IPS-NIHi11 (cell line): ENCODE measurements at places on chromosomes 13 and 19.
A peak's percentile ranks its signal among the peaks of the same experiment; 100 is the strongest.

- DNase-seq, result no peak
Measured at GRCh38 chr13:31781064-31781463, 41.7 kb downstream of the RXFP2 start.

DNA sequence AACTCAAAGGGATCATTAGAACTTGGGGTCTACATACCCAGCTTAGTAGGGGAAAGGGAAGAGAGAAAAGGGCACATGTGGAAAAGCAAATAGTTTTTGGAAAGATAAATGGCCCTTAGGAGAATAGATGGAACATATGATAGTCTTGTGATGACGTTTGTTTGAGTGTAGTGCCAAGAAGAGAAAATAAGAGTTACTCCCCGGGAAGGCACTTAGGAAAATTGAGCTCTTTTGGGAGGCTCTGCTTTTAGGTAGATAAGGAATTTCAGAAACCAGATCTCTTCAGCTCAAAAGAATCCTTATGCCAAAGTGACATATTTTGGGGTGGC is 44.8 kb upstream of the SERTM1 start:
- no peak for DNase-seq

- DNase-seq, result no peak
Measured at GRCh38 chr19:43300206-43300605, 30.9 kb upstream of the PSG9 start.

GRCh38 chr13:31049833-31050232 is 111.9 kb downstream of the HSPH1 start:
- no peak for DNase-seq

- DNase-seq, result no peak
Measured at GRCh38 chr13:55783841-55784240, 1356.9 kb upstream of the PRR20A start.

- DNase-seq, result no peak
Measured at GRCh38 chr13:44790289-44790688, 199.0 kb downstream of the NUFIP1 start.

DNA sequence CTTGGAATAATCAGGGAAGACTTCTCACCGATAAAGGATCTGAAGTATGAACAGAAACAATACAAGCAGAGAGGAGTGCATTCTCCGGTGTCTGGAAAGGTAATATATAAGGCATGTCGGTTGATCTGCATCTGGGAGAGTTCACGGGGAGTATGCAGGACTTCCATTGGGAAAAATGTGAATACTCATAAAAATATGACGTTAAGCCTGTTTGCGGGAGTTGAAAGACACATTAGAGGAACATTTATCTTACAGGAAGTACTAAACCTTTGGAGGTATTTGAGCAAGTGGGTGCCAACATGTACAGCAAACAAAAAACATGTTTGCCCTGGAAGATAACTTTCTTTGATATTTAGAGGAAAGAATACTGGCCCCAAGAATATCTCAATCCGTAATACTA is 286.8 kb downstream of the SLITRK6 start:
- DNase-seq, result no peak

DNA sequence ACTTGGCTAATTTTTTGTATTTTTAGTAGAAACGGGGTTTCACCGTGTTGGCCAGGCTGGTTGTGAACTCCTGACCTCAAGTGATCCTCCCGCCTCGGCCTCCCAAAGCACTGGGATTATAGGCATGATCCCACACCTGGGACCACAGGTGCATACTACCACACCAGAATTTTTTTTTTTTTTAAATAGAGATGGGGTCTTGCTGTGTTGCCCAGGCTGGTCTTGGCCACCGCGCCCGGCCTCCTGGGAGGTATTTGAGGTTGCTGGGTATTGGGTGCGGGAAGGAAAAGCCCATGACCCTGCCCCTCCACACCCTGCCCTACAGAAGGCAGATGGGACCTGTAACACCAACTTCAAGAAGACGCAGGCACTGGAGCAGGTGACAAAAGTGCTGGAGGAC is 13.6 kb downstream of the ACTMAP start:
- no peak for DNase-seq

DNA sequence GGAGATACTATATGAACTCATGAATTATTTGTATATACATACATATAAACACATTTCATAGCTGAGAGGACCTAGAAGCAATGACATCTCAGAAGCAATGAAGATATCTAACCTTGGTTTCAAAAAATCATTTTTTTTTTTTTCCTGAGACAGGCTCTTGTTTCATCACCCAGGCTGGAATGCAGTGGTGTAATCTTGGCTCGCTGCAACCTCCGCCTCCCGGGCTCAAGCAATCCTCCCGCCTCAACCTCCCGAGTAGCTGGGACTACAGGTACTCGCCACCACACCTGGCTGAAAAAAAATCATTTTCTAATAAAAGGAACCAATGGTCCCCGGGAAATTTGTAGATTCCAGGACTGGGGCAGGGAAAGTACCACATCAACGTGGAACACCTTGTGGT is 4.0 kb downstream of the ZNF565 start:
- no peak for DNase-seq

DNA sequence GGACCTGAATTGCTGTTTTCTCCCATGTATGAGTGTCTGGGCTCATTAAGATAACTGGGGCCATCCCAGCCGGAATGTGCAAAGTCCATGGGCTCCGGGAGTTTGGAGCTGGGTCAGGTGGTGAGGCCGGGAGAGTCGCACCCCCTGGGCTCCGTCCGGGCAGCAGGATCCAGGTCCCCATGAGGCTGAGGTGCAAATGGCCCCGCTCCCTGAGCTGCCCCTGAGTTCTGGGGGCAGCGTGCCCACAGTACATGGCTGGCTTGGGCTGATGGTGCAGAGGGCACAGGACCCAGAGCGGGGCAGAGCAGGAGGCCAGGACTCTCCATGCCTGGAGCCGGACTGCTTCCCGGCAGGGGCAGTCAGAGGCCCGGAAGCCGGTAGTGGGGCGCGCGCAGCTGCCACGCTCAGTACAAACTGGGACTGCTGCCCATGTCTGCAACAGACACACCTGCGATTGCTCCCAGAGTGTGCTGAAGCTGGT is 136.0 kb downstream of the KDM4B start:
- no peak for DNase-seq

GRCh38 chr13:105914291-105915036 is 621.0 kb downstream of the EFNB2 start:
- no peak for DNase-seq

- DNase-seq, result no peak
Measured at GRCh38 chr13:50494138-50494537, 349.4 kb downstream of the DLEU7 start.

DNA sequence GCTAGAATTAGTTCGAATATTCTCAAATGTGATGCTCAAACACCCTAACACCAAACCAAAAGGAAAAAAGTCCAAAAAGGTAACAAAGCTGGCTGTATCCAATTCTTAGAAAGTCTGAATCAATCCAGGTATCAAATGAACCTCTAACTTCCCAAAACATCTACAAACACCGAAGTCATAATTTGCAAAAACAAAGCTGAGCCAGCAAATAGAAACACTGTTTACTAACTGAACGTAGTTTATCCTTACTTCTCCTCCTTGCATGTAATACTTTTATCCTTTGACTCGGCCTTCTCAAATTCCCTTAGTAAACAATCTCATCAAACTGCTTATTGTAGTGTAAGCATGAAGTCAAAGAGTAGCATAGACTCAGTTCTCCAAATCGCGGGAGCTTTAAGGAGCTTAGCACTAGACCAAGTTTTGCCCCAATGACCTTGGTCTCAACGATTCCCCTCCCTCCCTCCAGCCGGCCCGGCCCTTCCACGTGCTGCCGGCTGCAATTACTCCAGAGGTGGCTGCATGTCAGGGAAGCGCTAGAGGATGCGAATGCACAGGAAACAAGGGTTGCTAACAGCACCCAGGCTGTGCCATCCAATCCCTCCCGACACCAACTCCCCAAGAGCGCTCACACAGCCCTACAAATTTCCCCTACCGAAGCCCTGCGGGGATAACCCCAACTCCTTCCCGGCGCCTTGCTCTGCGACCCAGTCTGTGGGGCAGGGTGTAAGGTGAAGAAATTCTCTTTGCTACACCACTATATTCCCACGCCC is 693 bp downstream of the XPO4 start:
- DNase-seq, result peak; percentile 55

DNA sequence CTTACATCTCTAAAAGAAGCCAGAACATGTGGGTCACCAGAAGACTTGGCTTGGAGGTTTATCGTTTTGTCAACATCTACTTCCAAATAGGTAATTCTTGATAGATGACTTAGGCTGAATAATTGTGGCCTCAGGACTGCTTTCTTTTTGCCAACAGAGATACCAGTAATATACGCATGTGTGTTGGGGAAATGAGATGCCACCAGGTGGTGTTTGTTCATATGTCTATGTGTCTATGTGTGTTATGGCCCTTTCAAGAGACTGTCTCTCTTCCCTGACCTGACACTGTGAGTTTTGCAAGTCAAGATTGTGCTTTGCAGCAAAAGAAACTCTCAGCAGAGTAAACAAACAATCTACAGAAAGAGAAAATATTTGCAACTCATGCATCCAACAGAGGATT is 31.6 kb upstream of the METTL21C start:
- DNase-seq, result no peak

DNA sequence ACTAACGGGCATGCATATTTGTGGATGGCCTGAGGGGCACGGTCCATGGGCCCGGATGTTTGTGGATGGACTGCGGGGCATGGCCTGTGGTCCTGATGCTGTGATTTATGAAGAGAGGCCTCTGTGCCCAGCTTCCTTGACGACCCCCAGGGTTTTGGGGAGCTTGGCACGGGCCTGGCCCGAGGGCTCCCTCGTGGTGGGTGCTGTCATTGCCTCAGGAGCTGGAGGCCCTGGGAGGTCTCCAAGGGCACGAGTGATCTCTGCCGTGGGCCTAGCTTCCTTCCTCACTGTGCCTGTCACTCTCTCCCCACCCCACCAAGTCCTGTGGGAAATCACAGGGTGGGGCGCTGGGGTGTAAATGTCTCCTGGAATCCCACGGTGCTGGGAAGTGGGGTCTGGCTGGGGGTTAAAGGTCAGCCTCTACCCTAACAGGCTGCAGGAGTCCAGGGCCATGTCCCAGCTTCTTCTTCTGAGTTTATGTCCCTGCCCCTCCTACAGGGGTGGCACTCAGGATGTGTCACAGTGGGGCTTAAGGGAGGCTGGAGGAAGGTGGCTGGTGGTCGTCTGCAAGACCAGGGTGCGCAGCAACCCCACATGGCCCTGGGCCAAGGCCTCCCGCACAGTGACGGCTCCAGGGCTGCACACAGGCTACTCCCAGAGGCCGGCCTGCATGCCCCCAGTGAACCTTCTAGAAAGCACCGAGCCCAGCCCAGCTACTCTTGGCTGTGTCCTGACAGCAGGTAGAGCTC is 27.6 kb upstream of the RANBP3 start:
- no peak for DNase-seq

DNA sequence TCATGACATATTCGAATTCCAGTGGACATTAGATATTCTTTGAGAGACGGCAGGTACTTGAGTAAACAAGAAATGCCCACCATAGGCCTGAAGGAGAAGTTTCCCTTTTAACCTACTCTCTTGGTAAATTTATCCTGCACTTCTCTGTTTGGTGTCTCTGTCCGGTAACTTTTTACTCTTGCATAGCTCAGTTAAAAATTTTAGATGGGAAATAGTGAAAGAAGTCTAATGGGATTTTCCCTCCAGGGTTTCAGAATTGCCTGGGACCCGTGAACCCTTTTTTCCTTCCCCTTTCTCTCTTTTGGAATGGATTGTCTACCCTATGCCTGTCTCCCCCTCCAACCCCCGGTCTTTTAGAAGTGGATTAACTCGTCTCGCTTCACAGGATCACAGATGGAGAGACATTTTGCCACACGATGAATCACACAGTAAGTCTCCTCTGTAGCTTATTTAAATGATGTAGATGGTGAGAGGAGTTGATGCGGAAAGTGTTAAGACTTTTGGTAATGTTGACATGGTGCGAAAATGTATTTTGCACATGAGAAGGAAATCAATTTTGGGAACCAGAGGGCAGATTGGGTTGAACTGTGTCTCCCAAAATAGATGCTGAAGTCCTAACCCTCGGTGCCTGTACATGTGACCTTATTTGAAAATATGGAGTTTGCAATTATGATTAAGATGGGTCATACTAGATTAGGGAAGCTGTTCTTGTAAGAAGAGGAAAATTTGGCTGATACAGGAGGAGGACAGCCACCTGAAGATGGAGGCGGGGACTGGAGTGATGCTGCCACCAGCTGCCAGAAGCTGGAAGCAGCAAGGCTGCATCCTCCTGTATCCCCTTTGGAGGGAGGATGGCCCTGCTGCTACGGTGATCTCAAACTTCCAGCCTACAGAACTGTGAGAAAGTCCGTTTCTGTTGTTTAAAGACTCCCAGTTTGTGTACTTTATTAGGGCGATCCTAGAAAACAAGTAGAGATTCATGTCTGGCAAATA is 711 bp upstream of the MIPEP start:
- DNase-seq, result no peak

DNA sequence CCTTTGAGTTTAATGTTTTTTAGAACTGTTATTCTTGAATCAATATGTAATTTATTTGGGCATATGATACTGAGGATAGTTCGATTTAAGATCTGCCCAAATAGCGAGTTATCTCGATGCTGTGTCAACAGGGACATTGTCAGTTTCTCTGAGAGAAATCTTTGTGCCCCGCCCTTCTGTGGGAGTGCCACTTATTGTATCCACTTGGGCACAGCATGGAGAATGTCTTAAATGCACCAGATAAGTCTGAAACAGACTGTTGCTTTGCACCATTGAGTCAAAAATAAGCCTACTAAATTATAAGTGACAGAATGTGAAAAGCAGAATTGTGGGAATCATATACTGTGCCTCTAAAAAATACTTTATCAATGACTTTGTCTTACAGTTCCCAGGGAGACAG is 45.6 kb downstream of the RNASEH2B start:
- no peak for DNase-seq
